ENCODE measurements at places on chromosomes 2 and 18.
A peak's percentile ranks its signal among the peaks of the same experiment; 100 is the strongest.

DNA sequence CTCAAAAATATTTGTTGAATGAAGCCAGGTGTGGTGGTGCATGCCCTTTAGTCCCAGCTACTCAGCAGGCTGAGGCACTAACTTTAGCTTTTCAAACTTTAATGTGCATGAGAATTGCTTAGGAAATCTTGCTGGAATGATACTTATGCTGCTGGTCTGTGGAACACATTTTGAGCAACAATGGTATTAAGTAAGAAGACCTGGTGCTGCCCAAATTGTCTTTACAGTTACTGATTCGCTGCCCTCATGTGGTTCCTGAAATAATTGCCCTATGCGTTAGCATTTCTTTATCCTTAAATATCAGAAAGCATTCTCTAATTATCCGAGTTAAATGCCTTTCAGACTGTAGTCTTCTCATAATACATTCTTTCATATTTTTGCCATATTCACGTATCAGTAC lies 76.0 kb upstream of the SESTD1 start:
- no peak for DNase-seq

GRCh38 chr2:467543-467891 lies 179.6 kb upstream of the ALKAL2 start:
- no peak for DNase-seq

GRCh38 chr2:53998834-53999233 lies 28.0 kb upstream of the PSME4 start:
- no peak for DNase-seq

- no peak for DNase-seq
Observed at GRCh38 chr2:59713577-59713976, 839.9 kb downstream of the BCL11A start.

GRCh38 chr2:106063181-106063580 lies 130.9 kb downstream of the UXS1 start:
- no peak for DNase-seq

GRCh38 chr2:241771286-241772062 lies 5.1 kb upstream of the GAL3ST2 start:
- no peak for DNase-seq

DNA sequence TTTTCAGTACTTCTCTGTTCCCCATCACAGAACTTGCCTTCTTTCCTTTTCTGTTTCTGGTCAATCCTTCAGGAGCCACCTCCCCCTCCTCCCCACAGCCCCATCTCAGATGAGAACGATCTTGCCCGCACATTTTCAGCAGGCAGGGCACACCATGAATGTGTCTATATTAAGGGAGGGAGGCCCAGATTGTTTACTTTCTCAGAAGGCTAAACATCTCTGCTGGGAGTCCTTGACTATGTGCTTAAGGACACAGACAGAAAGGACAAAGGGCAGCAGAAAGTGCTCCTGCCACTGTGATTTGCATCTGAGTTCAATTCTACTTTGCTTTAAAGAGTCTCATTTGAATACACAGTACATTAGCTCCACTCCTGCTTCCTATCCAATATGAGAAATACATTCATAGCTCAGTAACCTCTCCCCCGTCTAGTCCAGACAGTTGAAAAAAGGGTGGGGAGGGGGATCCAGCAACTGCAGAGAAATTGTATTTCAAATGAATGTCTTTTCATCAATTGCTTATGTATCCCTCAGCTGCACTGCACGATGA lies 175.0 kb upstream of the PARD3B start:
- no peak for DNase-seq

- peak; percentile 82 for DNase-seq
Observed at GRCh38 chr2:24315669-24316068, 44.7 kb downstream of the ITSN2 start.
